ENCODE measurements at places on chromosomes 4 and X.

GRCh38 chr4:6641164-6641970 is 882 bp downstream of the MRFAP1 start:
- no peak for DNase-seq

DNA sequence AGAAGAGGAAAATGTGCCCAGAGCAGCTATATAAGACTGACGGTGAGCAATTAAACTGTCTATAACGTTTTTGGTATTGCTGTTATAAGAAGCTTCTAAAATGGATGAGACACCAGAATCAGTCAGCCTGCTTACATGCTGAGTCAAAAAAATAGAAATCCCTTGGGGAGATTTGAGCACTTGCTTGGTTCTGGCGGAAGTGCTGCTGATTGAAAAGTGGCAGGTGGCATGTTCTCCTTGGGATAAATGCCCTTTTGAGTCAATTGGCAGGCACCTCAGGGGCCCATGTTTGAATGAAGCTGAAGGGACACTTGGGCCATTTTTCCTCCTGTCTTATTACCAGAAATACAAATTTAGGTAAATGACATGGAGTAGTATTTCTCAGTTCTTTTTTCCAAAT is 148.7 kb downstream of the PTCHD1 start:
- no peak for DNase-seq

DNA sequence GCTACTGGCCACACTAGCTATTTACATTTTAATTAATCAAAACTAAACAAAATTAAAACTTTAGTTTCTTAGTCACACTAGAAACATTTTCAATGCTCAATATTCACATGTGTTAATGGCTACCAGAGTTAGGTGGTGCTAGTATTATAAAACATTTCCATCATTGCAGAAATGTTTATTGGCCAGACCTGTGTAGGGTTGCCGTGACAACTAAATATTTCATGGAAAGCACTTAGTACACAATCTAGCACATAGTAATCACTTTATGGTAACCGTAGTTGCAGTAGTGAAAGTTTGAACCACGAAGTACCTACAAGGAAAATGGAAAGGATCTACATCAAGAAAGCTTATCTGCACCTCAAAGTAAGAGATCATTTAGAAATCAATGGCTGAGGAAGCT is 95.9 kb downstream of the HS6ST2 start:
- DNase-seq, result no peak

DNA sequence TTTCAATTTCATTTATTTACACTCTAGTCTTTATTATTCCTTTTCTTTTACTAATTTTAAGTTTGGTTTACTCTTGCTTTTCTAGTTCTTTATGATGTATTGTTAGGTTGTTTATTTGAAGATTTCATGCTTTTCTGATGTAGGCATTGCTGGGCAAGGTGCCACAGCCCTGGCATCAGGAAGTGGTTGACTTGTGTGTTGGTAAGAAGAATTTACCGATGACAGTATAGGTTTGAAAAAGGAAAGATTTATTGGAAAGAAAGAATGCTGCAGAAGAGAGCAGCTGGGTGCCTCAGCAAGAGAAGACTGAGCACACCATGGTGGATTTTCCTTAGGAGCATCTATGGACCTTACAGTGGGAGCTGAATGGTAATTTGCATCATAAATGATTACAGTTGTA is 153.2 kb downstream of the KLF8 start:
- DNase-seq, result no peak

GRCh38 chr4:180434131-180434895 is 1808.9 kb upstream of the TENM3 start:
- DNase-seq, result no peak

GRCh38 chrX:105349476-105349875 is 129.0 kb upstream of the TEX13A start:
- DNase-seq, result no peak

GRCh38 chr4:53012738-53013137 is 150.6 kb downstream of the RASL11B start:
- DNase-seq, result no peak

GRCh38 chr4:113574636-113575103 is 186.9 kb downstream of the CAMK2D start:
- no peak for DNase-seq

DNA sequence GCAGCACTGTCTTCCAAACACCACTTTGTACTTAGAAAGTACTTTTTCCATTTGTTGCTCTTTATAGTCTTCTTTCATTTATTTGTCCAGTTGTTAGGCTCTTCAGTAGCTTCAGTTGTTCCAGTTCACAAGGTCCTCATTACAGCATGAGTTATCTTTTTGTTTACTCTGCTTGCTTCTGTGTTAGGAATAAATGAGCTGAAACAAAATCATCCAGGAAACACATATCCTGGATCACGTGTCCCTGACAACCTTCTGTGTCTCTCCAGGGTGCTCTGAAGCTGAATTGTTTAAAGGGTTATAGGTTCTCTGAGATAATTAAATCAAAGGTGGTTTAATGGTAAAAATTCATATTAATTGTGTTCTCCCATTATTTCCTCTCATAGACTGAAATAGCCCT is 19.9 kb upstream of the KLHL8 start:
- DNase-seq, result no peak

- no peak for DNase-seq
These were observed 2.4 kb upstream of the FTSJ1 start for GRCh38 chrX:48473704-48473990.

DNA sequence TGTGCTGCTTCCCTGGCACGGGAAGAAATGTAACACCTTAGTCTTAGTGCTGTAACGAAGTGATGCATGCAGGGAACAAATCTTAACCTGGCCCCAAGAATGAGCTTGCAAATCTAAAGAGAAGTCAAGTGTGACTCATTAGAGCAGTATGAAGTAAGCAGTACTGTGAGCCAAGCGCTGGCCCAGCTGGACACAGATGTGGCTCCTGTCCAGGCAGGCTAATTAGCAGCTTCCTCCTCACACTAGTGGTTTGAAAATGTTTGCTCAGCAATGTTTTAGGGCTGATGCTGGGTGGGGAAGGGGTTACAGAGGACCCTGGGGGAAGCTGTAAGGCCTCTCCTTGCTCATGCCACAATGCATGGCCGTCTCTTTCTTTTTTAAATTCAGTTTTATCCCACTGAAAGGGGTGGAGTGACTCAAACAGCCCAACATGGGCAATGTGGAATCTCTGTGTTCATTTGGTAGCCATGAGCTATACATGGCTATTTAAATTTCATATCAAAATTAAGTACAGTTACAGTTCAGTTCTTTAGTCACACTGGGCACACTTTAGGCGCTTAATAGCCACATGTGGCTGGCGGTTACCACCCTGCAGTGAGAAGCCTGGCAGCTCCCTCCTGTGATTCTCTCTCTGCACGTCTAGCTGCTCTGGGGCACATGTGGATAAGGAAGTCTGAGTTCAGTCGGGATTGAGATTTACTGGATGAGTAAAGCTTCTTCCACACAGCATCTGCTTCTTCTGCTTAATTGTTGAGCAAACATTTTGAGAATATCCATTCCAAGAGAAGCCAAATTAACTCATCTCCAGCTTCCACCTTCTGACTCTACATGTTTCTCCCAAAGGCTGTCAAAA is 48.8 kb downstream of the MAP7D2 start:
- no peak for DNase-seq

DNA sequence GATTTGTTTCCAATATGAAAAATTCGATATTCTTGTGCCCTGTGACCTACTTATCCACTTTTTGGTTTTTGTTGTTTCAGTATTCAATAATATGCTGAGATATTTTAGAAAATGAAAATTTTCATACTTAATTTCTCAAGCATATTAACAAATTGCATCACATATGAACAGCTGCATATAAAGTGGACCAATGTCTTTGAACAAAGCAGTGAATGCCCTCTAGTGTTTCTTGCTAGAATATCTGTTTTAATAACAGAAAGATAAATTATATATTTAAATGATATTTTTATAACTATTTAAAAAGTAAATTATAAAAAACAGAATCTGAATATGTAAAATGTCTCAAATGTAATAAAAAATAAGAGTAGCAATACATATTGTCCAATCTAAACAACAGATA is 31.7 kb upstream of the INTU start:
- no peak for DNase-seq

GRCh38 chr4:106056914-106057313 is 161.6 kb downstream of the NPNT start:
- DNase-seq, result no peak

DNA sequence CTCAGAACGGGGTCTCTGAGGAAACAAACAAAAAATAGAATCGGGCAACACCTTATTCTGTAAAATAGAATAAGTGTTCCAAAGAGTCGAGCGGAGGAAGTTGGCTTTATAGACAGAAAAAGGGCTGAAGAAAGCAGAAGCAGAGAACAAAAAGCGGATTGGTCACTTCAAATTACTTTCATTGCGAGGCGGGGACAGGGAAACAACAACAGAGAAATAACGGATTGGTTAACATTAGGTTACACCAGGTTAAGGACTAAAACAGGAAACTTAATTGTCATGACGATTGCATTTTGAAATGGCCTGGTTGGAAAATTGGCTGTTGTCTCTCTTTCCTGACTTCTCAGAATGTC is 433 bp upstream of the COQ2 start:
- no peak for DNase-seq

DNA sequence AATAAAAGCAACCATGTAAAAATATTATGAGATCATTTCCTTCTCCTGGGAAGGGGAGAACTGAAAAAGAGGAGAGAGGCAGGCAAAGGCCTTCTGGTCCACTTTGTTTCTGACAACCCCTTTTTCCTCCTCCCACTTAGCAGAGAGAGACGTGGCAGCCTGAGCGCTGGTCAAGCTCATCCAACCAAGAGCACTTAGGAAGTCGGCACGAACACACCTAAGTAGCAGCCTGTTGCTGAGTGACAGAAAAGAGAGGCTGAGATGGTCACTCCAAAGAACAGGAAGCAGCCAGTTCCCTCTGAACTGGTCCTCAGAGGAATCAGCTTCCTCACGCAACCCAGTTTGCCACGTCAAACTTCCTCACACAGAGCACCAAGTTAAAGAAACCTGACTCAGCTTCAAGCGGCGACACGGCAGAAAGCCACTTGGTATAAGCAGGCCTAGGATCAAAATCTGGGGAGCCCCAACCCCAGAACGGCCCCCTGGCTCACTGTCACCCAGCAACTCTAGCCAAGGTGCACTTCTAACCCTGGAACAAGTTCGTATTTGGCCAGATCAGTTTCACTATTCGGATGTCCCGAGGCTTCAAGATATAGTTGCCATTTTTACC is 861 bp downstream of the SEC24D start:
- no peak for DNase-seq

DNA sequence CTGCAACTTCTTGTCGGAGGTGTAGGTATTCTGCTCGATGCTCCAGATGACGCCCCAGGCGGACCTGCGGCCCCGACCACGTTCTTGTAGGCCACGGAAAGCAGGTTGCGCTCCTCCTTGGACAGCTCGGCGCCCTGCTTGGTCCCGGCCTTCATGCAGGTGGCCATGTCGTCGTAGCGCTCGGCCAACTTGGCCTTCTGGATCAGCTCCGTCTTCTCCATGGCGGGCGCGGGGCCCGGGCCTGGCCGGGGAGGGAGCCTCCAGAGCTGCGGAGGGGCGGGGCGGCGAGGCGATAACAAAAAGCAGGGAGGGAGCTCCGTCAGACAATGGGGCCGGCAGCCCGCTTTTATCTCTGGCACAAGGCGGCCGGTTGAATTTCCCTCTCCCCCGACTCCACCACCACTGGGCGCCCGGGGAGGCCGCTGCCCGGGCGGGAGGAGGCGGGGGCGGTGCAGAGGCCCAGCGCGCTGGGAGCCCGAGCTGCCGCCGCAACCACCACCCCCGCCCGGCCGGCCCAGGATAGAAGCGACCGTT is 28.3 kb upstream of the DRP2 start:
- no peak for DNase-seq

GRCh38 chr4:75054078-75054477 is 121.2 kb downstream of the PARM1 start:
- no peak for DNase-seq

DNA sequence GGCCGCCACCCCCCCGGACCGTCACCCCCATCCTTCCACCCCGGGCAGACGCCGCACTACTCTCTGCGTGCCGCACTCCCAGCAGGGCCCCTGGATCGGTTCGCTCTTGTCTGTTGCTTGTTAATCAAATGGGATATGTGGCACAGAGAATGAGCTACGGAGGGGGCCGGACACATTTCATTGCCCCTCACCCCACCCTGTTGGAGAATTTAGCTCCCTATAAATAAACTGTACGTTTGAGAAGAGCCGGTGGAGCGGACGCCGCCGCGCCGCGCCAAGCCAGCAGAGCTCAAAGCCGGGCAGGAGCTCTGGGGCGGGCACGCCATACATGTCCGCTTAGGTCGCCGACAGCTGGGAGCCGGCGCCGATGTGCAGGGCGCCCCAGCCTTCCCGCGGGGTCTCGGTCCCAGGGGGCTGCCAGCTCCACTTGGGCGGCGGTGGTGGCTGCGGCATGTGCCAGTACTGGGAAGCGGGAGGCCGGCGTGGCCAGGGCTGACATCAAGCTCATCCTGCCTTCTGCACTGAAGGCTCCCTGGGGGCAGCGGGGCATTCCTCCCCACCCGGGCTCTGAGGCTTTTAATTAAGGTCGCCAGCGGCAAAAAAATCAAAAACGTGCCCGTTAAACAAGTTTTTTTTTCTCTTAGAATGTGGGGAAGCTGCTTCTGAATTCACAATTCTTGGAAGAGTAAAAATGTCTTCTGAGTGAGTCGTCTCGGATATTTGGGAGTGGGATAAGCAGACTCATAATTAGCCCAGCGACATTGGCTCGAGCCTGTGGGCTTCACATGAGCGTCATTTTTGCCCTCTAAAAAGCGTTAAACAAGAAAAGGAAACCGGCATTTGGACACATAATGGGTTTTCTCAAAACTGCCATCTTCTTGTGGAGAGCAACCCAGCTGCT is 1.1 kb upstream of the PCDH19 start:
- DNase-seq, result no peak
